Adipocyte (in vitro differentiated cells): ENCODE measurements at places on chromosomes 4 and X.

DNA sequence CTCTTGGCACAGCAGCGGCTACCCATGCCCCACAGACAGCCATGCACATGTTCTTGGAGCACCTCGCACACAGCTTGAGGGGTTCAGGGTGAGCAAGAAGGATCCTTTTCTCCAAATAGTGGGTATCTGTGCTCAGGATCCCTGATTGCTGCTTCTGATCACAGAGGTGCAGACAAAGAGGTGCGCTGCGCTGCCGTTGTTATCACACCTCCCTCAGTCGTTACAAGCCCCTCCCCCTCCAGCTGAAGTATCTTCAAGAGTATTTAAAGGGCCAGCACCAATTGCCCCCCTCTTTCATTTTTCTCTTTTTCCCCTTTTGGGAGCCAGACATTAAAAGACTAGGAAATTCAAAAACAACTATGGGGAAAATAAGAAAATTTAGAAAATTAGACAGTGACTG, 44.3 kb downstream of the NELFA start:
- no peak for DNase-seq

- no peak for DNase-seq
Measured at GRCh38 chr4:54664400-54664799, 6.6 kb downstream of the KIT start.

DNA sequence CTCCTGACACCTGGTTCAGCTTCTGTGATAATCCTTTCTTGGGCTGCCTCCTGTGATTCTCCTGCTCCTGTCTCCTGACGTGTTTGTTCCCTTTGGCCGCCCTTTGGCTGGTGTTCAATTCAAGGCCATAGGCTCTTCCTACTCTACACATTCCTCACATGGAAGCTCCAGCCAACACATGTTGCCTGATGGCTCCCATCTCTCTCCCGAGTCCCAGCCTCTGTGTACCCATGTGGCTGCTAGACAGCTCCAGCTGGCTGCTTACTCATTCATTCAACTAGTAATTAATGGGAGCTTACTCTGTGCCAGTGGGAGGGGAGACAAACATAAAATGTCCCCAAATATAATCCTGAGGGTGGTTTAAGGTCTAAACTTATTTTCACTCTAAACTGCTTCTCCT, 9.2 kb upstream of the MED28 start:
- no peak for DNase-seq

DNA sequence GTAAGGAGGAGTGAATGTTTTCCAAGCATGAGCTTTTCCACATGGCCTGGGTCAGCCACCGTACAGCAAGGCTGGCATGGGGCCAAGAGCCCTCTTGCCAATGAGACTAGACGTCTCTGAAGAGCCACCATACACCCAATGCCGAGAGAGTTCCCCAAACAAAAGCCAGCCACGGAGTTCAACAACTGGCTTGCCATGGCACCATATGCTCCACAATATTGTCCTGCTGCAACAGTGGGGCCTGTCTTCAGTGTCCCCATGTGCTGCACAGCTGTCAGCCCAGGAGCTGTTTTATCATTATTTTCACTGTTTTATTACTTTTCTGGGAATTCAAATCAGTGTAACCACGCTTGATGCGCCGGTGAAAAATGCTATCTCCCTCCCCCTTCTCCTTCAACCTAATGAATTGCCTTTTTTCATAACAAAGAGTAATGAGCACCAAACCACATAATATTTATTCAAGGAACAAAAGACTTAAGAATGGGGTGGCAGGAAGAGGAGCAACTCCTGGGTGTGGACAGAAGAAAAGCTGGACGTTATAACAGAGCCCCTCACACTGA, 18.4 kb downstream of the MAML3 start:
- DNase-seq = no peak

DNA sequence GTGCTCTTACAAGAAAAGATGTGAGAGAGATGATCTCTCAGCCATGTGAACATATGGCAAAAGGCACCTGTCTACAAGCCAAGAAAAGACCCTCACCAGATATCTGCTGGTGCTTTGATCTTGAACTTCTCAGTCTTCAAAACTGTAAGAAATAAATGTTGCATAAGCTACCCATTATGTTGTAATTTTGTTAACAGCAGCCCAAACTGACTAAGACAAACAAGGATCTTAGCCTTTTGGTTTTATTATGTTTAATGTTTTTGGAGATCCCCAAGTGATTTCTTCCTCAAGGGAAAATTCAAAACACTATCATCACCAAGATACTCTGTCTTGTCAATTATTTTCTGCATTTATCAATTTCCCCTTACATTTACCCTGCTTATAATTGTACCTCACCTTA, 21.8 kb upstream of the CCNI start:
- DNase-seq = no peak

GRCh38 chr4:156983366-156983765, 11.8 kb upstream of the PDGFC start:
- peak; percentile 35 for DNase-seq

- DNase-seq = no peak
Measured at GRCh38 chr4:58760737-58761136, 1650.6 kb upstream of the IGFBP7 start.

DNA sequence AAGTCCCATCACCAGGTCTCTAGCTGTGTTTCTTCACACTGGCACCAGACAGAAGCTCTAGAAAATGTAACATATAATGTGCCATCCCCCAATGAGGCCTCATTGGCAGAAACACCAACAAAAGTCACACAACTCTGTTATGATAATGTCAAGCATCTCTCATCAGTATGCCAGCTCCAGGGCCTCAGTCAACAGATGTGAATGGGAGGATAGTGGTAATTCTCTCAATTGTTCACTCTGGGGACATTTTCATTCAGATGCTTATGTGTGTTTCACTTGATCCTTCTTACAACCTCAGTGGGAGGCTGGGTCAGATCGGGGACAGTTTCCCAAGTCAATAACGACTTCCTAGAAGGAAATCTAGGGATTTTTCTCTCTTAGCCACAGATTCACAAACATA, 57.5 kb upstream of the SCOC start:
- no peak for DNase-seq

DNA sequence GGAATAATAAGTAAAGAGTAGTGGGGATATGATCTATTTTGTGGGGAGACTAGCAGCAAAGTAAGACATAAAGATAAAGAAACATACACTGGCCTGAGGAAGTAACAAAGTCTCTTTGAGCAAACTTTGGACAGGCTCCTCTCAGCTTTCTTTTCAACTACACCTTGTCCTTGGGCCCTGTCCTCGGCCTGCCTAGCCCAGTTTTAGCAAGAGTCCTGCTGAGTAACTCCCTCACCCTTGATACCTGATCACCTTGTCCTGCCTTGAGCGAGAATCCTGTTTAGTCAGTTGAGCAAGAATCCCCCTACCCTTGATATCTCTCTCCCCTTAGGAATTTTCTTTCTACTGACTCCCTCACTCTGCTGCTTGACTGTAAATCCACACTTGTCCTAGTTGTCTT, 11.5 kb downstream of the HNRNPH2 start:
- no peak for DNase-seq

GRCh38 chr4:44232262-44232661, 216.3 kb downstream of the KCTD8 start:
- DNase-seq = no peak

- DNase-seq = peak; percentile 67
Measured at GRCh38 chr4:126223784-126224407, 909.1 kb downstream of the FAT4 start.

GRCh38 chr4:25837107-25837506, 25.7 kb downstream of the SEL1L3 start:
- DNase-seq = no peak

GRCh38 chr4:132332932-132333723, 816.0 kb upstream of the PCDH10 start:
- peak; percentile 13 for DNase-seq

DNA sequence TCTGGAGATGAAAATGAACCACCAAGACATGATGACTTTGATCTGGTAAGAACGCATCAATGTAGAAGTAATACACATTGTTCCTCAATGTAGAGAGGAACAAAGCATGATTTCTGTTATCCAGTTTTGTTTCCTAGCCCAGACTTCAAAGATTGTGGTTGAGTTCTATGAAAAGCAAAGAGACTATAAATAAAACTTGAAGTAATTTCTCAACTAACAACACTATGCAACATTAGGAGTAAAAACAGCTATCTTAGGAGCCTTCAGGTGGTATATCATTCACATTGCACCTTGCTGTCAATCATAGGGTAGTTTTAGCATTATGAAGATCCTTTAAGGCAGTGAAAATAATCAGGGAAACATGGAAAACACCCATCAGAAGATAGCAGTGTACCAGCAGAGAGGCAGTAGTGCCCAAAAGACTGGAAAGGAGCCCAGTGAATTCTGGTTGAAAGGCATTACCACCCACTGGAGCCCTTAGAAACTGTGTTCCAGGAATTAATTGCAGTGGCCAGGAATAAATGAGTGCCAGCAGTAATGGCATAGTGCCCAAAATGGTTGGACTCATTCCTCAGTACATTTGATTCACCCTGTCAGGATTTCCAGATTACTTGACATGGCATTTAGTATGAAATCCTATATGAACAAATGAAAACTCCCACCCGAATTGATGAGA, 300.7 kb upstream of the CXXC4 start:
- no peak for DNase-seq

DNA sequence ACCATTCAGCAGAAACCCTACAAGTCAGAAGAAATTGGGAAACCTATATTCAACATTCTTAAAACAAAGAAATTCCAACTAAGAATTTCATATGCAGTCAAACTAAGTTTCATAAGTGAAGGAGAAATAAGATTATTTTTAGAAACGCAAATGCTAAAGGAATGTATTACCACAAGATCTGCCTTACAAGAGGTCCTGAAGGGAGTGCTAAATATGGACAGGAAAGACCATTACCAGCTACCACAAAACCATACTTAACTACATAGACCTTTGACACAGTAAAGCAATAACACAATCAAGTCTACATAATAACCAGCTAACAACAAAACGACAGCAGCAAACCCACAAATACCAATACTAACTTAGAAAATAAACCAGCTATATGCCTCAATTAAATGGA, 169.3 kb upstream of the FGF16 start:
- DNase-seq = no peak

- no peak for DNase-seq
Measured at GRCh38 chr4:183561905-183562304, 57.0 kb downstream of the ING2 start.

DNA sequence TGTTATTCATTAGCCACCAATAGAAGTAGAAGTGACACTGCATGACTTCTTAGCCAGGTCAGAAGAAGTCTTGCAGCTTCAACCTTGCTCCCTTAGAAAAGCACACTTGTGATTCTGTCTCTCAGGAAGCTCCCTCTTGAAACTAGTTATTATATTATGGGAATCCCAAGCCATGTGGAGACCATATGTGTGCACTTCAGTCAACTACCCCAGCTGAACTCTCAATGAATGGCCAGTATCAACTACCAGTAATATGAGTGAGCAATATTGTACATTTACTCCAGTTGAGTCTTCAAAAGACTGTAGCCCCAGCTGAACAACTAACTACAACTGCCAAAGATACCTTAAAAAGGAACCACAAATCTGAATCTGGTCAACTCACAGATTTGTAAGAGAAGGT, 77.1 kb upstream of the GABRA3 start:
- no peak for DNase-seq

- DNase-seq = no peak
Measured at GRCh38 chrX:2632533-2633504, 58.3 kb upstream of the CD99 start.

- DNase-seq = no peak
Measured at GRCh38 chrX:118066867-118067515, 49.6 kb downstream of the KLHL13 start.

- DNase-seq = no peak
Measured at GRCh38 chr4:118760092-118760491, 74.9 kb downstream of the METTL14 start.

GRCh38 chr4:94525993-94526728, 74.4 kb downstream of the PDLIM5 start:
- peak; percentile 77 for DNase-seq

DNA sequence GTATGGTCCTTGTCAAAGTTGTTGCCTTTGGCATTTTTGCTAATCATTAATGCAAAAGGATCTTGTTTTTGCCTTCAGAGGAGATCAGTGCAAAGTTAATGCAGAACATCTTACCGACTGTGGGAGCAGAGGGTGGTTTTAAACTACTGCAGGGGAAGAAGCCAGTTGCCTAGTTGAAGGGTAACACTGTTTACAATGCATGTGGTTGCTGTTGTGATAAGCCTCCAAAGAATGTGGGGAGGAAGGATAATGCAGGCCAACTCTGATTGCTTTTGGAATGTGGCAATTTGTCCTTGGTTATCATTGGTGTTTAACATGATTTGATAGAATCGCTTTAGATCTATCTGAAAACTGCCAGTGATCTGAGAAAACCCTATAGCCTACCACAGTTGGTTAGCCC, 204.3 kb upstream of the TLL1 start:
- DNase-seq = no peak

- DNase-seq = no peak
Measured at GRCh38 chr4:82901183-82901718, 716 bp downstream of the THAP9 start.

- no peak for DNase-seq
Measured at GRCh38 chr4:75699299-75699698, 25.1 kb upstream of the USO1 start.

- DNase-seq = no peak
Measured at GRCh38 chrX:13120017-13120416, 75.6 kb upstream of the FAM9C start.

GRCh38 chr4:65391382-65391781, 278.9 kb downstream of the EPHA5 start:
- DNase-seq = no peak

DNA sequence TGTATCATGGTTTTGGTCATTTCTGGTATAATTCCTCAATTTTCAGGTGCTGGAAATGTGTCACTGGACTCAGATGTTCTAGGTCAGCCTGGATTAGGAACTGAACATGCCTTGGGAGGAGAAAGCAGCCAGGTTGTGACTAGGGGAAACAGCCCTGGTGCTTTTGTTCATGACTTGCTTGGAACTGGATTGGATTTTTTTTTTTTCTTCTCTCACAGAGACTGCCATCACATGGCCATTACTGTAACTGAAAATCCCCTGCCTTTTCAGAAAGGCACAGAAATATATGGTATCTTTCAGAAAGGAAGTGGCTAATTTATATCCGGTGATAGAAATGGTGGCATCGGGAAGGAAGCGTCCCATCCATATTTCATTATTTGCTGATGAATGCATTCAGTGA, 34.6 kb downstream of the SEPTIN11 start:
- DNase-seq = peak; percentile 66

GRCh38 chr4:10098780-10099160, 17.8 kb downstream of the WDR1 start:
- peak; percentile 36 for DNase-seq

GRCh38 chrX:68669871-68670270, 22.4 kb downstream of the STARD8 start:
- DNase-seq = peak; percentile 30

- DNase-seq = peak; percentile 71
Measured at GRCh38 chr4:57094832-57095223, 15.4 kb downstream of the IGFBP7 start.

- DNase-seq = peak; percentile 92
Measured at GRCh38 chrX:47540754-47541538, 20.1 kb upstream of the ARAF start.

DNA sequence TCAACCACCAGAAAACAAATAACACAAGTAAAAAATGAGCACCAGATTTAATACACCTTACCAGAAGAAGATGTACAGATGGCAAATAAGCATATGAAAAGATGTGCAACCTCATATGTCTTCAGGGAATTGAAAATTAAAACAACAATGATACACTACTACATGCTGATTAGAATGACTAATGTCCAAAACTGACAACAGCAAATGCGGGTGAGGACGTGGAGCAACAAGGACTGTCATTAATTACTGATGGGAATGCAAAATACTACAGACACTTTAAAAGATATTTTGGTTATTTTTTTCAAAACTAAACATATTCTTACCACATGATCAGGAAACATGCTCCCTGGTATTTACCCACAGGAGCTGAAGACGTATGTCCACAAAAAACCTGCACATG, 140.3 kb downstream of the FRYL start:
- DNase-seq = no peak
